NCI-H2107 (cell line): ENCODE measurements at places on chromosomes 6 and 20.

DNA sequence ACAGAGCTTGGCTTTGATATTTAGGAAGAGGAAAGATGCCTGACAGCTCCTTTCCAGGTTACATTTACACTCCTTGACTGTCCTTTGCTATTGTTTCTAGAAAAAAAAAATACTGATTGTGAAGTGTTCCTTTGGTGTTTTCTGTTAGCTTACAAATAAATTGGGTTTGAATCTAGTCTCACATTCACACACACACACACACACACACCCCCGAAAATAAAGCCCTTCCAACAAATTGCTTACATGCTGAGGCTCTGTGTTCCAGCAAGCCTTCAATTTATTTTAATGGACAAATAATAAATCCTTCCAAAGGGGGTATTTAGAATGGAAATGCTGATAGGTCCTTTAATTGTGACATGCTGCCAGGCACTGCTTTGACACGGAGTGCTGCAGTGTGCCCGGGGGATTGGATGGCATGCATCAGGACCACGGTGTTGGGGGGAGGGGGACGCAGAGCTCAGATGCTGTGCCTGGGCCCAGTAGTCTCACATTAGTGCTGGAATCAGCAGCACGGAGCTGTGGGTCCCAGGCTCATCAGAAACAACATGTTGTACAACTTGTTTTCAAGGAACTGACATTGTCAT, 199.9 kb downstream of the CD83 start:
- no peak for DNase-seq

GRCh38 chr6:169026175-169026574, 227.5 kb downstream of the THBS2 start:
- DNase-seq = no peak

DNA sequence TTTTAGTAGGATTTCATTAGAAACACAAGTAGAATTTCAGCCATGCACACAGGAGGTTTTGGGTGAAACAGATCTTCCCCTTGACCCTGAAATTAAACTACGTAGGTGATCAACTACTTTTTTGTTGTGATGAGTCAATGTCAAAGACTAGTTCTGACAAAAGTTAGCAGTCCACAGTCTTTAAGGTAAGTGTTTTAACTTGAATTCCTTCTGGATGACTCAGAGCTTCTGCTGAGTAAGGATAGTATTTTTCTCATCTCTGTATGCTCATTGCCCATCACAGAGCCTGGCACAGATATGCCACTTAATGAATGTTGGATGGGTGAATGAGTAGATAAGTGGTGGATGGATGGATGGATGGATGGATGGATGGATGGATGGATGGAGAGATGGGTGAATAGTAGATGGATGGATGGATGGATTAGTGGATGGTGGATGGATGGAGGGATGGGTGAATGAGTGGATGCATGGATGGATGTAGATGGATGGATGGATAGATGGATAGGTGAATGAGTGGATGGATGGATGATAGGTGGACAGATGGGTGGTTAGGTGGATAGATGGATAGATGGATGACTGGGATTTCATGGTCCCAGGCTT, 165.3 kb downstream of the ZMYND8 start:
- DNase-seq = no peak

GRCh38 chr6:147137986-147138385, 66.2 kb upstream of the STXBP5 start:
- DNase-seq = no peak

- no peak for DNase-seq
Measured at GRCh38 chr6:143348531-143348930, 102.0 kb downstream of the ADAT2 start.

- DNase-seq = no peak
Measured at GRCh38 chr6:17869753-17870050, 117.7 kb downstream of the KIF13A start.

- DNase-seq = no peak
Measured at GRCh38 chr20:9594284-9594875, 80.0 kb downstream of the LAMP5 start.

DNA sequence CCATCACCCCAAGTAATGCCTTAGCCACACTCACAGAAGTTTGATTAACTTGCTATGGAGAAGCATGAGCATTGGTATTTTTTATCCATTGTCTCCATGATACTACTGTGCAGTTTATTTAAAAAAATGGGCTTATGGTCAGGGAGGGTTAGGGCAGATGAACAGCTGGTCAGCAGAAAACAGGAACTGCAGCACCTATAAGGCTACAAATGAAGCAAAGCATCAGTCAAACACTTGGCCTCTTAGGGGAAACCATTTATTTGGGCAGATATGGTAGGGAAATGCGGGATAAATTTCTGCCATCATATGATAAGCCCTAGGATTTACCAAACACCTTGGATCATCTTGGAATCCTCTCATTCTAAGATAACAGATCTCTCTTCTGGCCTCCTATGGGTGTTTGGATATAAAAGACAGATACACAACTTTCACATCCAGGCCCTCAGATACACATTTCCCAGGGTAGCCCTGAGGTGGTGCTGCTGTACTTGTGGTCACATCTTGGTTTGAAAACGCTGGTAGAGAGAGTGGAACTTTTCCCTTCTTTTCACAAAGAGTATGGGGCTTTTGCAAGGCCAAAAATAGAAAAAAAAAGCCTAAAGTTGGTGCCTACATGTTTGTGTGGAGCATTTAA, 42.8 kb upstream of the AHI1 start:
- DNase-seq = no peak

GRCh38 chr6:168655462-168656152, 214.6 kb downstream of the SMOC2 start:
- DNase-seq = no peak

DNA sequence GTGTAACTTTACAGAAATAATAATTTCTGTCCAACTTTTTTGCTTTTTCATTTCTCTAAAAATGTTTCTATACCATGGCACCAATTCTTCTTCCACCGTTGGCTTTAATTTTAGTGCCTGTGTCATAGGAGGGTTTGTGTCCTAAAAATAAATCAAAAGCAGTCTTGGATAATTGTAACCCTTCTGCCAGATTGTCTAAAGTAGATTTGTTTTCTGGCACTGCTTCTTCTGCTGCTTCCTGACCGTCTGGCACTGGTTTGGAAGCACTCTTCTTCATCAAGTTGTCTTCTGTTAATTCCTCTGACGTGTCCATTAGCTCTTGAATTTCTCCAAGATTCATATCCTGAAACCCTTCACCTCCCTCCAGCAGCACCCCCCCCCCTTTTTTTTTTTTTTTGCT, 33.1 kb downstream of the SCAF8 start:
- no peak for DNase-seq

DNA sequence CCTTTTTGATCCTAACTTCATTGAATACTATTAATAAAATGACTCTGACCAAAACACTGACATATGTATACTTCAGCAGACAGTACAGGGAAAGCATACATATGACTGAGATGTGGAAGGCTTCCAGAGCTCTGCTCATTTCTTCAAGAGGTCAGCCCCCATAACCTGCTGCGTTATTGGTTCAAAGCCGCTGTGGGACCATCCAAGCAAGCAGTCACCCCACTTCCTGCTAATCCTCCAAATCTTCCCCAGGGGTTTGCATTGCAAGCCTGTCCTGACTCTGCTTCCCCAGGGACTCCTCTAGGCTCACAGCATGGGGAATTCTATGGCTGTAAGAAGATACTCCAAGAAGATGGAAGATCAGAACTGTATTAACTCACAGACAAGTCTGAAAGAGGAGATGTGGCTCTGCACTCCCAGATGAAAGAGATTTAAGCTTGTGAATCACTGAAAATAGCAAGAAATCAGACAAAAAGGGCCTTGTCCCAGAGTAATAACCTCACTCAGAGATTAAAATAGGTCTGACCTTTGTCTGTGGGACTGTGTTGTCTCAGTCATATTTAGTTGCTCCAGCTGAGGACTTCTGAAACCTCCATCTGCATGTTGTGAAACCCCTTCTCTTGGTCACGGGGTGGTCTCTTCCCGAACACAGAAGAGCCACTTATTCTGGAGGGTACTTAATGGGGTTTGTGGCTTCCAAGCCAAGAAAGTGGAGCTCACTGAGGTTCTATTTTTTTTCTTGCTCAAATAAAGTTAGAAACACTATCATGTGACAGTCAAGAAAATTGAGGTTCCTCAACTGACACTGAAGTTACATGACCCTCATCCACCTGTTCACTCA, 101.5 kb upstream of the MARCKS start:
- no peak for DNase-seq

- DNase-seq = no peak
Measured at GRCh38 chr6:169253337-169254238, at the start of gene THBS2. Gene THBS2 (minus strand): TSS chr6:169253846. CDS start chr6:169250784, 3,062 bp downstream.

- no peak for DNase-seq
Measured at GRCh38 chr6:24458134-24458533, 31.2 kb downstream of the GPLD1 start.

- DNase-seq = no peak
Measured at GRCh38 chr6:161104966-161105365, 113.4 kb downstream of the MAP3K4 start.

GRCh38 chr6:139050770-139051313, 22.3 kb downstream of the ABRACL start:
- DNase-seq = no peak

- no peak for DNase-seq
Measured at GRCh38 chr6:157755746-157756411, 67.2 kb upstream of the SNX9 start.

GRCh38 chr6:24391756-24392405, 10.9 kb upstream of the MRS2 start:
- DNase-seq = no peak

GRCh38 chr6:44446626-44447300, 59.3 kb downstream of the CDC5L start:
- DNase-seq = no peak

DNA sequence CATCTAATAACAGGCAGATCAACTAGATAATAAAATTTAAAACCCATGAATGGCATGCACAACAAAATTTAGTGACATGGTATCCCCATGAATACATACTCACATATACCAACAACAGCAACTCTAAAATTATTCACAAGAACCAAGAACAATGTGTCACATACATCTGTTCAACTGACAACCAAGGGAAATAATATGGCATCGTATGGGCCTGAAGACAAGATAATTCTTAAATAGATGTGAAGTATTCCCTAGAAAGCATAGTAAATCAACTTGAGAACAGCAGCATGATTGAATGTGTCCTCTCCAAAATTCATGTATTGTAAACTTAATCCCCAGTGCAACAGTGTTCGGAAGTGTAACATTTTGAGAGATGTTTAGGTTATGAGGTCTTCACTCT, 635.5 kb downstream of the EYS start:
- DNase-seq = no peak

DNA sequence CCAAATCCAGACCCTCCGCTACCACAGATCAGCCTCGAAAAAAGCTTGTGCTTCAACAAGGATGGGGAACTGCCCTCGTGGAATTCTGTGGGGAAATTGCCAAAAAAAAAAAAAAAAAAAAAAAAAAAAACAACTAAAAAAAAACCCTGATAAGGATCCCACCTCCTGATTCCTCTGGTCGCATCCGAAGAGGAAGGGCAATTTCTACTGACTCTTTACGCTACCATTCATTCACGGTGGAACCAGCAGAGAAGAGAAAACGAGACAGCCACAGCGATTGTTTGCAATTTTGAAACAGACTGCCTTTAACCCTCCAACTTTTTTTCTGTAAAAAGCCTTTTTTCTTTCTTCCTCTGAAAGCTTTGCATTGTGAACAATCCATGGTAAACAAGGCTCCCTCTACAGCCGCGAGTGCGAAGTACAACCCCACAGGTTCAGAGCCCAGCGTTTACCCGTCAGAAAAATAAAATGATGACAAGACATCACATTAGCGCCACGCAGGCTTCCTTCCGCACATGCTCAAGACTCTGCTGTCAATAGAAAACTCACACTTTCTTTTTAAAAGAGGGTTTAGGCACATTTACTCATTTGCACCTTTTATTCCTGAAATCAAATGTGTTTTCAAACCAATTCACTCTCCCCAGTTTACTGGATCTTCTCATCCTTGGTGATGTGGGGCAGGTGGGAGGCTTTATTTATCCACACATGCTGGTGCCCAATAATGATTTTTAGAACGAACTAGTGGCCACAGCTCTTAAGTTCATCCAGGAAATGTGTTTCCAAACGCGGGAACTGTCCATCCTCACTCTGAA, 100.0 kb downstream of the NOL4L start:
- DNase-seq = no peak

DNA sequence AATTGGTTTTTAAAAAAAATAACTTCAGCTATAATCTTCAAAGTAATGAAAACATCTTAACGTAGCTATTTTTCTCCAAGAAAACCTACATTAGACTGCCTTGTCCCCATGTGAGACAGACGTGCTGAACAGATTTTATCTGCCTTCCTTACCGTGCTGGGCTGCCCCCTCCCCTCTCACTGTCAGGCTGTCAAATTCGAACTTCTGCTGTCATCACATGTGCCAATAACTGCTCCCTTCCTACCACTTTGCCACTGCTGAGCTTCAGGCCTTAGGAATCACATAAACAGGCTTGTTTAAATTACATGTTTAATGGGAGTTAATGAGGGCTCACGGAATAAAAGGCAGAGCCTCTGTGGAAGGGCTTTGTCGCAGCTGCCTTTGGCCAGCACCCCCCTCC, 77.0 kb upstream of the NHSL1 start:
- no peak for DNase-seq

GRCh38 chr20:59437601-59438031, 137.2 kb downstream of the EDN3 start:
- no peak for DNase-seq

DNA sequence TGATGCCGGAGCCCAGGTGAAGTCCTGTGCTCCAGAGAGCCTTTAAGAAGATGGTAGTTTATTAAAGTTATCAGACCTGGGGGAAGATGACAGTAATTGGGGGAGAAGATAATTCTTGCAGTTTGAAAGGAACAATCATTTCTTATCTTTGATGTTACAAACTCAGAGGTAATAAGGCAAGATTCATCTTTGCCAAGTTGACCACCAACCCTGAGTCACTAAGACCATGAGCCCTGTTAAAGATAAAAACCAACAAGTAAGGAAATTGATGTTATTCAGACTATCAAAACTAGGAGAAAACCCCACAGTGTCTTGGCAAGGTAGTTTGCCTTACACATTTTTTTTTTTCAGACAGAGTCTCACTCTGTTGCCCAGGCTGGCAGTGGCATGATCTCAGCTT, 73.1 kb downstream of the MKKS start:
- no peak for DNase-seq

GRCh38 chr6:43795421-43795820, 25.4 kb downstream of the VEGFA start:
- DNase-seq = no peak

GRCh38 chr20:38231531-38232121, 28.9 kb downstream of the KIAA1755 start:
- DNase-seq = no peak

GRCh38 chr6:31821301-31822035, 6.1 kb upstream of the HSPA1B start:
- no peak for DNase-seq

GRCh38 chr20:20295621-20296498, 72.0 kb upstream of the INSM1 start:
- no peak for DNase-seq
